ENCODE measurements at places on chromosomes 7 and 10.

- no peak for DNase-seq
Measured at GRCh38 chr10:15427843-15428414, 56.8 kb upstream of the FAM171A1 start.

DNA sequence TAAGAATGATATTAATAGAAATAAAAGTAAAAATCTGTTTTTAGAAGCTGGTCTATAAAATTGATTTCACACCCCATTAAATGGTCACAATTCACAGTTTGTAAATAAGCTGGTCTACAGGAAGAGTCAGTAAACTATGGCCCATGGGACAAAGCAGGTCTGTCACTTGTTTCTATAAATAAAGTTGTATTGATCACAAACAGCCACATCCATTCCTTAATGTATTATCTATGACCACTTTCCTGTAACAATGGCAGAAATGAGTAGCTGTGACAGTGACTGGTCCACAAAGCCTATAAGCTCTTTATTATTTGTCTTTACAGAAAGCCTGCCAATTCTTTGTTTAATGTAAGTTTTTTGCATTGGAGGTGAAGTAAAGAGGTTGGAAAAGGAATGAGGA is 114.5 kb downstream of the SEMA3E start:
- DNase-seq, result no peak

DNA sequence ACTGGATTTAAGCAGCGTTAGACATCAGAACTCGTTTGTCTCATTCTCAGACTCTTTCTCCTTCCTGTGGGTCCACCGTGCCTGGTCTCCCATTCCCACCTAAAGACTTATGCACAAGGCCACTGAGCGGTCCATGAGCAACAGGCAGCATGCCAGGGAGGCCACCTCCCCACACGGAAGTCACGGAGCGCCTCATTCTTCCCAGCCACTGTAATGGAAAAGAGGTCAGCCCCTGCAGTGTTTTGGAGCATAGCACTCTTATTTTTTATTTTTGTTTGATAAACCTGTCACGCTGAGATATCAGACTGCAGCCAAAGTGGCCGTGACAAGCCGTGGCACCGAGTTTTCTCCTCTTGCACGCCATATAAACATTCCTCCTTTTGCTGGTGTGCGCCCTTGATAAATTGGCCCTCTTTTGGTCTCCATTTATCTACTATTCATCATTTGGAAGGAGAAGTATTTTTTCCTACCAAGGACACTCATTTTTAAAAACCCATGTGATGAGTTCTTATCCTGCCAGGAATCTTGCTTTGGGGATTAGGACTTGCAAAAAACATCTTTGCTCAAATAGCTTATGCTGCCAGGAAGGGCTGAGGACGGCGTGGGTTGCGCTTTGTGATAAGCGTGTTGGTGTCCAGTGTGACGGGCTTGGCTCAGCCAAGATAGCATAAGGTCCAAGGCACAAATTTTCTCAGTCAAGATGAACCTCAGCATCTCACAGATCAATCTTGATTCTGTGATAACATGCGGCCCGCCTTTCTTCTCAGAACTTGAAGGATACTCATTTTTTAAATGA is 206.0 kb downstream of the CCDC3 start:
- no peak for DNase-seq

DNA sequence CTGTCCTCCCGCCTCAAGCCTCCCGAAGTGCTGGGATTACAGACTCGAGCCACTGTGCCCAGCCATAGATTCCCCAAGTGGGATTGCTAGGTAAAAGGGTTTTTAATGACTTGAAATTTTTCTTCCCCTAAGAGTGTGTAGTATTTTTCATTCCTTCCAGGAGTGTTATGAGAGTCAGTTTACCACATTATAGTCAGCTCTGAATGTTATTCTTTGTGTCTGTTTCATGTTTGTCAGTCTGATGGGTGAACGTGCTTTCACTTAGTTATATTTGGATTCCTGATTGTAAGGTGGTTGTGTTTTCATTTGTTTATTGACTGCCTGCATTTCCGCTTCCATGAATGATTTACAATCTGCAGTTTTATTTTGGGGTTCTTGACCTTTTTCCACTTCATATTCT is 6.3 kb downstream of the ZNF212 start:
- DNase-seq, result no peak

DNA sequence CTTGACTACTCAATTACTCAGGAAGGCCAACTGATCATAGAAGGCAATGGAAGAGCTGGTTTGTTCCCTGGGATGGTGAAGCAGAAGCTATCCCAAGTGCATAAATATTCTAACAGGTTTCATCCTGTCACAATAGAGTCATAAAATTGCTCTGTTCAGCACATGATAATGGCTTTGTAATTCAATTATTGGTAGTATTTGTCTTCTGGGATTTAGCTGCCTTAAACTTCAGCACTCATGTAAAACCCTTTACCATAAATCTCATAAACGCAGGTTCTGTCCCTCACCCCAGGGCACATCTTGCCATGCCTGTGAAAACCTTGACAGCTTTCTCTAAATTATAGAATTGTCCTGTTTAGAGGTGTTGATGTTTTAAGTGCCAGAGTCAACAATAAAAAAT is 417.6 kb downstream of the SORCS1 start:
- DNase-seq, result no peak

DNA sequence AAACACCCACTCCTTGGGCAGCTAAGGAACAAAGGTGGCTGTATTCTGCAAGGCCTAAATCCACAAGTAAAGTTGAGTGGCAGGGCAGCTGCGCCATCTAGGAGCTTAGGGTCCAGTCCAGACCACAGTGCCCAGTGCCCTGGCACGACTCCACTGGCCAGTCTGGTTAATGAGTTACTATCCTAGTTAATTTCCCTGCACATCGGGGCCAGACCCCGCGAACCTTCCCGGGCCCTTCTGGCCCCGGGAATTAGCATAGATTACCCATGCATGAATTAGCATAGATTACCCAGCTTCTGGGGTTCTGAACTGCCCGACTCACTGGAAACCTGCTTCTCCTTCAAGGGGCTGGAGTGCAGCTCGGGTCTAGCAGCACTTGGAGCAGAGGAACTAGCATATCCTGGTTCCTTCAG is 3.2 kb upstream of the EMX2 start:
- DNase-seq, result no peak

DNA sequence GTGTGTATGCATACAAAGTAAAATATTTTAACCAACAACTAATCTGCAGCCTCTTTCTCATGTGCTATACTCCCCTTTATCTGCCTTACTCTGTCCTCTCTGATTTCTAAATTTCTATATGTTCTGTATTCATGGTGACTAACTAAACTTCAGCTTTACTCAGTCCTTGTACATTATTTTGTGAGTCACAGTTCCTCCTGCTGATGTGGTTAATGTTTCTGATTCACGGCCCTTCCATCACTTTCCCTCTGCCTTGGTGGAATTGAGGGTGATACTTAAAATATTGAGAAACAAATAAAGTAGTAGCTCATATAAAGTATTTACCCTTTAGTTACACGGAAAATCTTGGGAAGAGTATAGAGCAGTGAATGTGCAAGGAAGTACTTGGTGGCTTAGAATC is 899.1 kb upstream of the ZWINT start:
- no peak for DNase-seq
